ENCODE measurements at places on chromosomes 1 and 21. TPM values are rescaled to one million over a fixed set of nuclear protein-coding genes. Genes with fewer than 3 reads are reported as not detected.

Gene GUCA2A
- total RNA-seq: not detected

Gene CACNA1S
- total RNA-seq: not detected

Gene CLCA1
- not detected for total RNA-seq

Gene DNALI1
- 0.32 TPM for total RNA-seq

Gene PTGS2
- total RNA-seq: 0.32 TPM

Gene MORC3
- total RNA-seq: 36.9 TPM

Gene ACTL8
- not detected for total RNA-seq

Gene HUNK
- total RNA-seq: not detected

Gene FTCD
- not detected for total RNA-seq

Gene SPRR2A
- not detected for total RNA-seq

Gene SPRR2G
- total RNA-seq: not detected

Gene NPHS2
- not detected for total RNA-seq

Gene LCA5L
- total RNA-seq: 0.07 TPM

Gene TTC34
- 2.3 TPM for total RNA-seq

Gene UTS2
- total RNA-seq: not detected

Gene TMEM61
- total RNA-seq: not detected

Gene WNT9A
- total RNA-seq: 0.27 TPM

Gene SYT6
- not detected for total RNA-seq

Gene PDE9A
- 13.4 TPM for total RNA-seq

Gene KLF17
- not detected for total RNA-seq

Gene GPR37L1
- total RNA-seq: not detected

Gene CD48
- total RNA-seq: 228 TPM

Gene GSTM1
- 72.8 TPM for total RNA-seq

Gene METTL25B
- total RNA-seq: 35.8 TPM

Gene OR2T2
- not detected for total RNA-seq

Gene LEPR
- 3.6 TPM for total RNA-seq

Gene IRF6
- total RNA-seq: 0.15 TPM

Gene S100A9
- 3.9 TPM for total RNA-seq

Gene DTL
- 54.4 TPM for total RNA-seq

Gene OVAAL
- total RNA-seq: not detected

Gene SLAMF8
- 1.4 TPM for total RNA-seq

Gene RIPPLY3
- total RNA-seq: not detected

Gene PLA2G2D
- not detected for total RNA-seq

Gene ANKRD65
- not detected for total RNA-seq

Gene NEGR1
- total RNA-seq: not detected

Gene TMEM39B
- 33.7 TPM for total RNA-seq

Gene DHCR24
- total RNA-seq: 139 TPM

Gene TMIGD3
- total RNA-seq: not detected

Gene INAVA
- total RNA-seq: not detected

Gene DISP3
- total RNA-seq: 0.56 TPM

All from T-helper 1 cell treated with Interleukin-12 subunit alpha and Interleukin-12 subunit beta and Interleukin-4 antibody, amounts not matched to agents 30 ng/mL and 1 ng/mL, for 36 hours (primary cell).